Stimulated activated CD4-positive, alpha-beta T cell treated with anti-CD3 and anti-CD28 coated beads, TNF-alpha, amount 100 ng/mL, for 4 hours (primary cell): ENCODE measurements at places on chromosomes 5 and 9.

DNA sequence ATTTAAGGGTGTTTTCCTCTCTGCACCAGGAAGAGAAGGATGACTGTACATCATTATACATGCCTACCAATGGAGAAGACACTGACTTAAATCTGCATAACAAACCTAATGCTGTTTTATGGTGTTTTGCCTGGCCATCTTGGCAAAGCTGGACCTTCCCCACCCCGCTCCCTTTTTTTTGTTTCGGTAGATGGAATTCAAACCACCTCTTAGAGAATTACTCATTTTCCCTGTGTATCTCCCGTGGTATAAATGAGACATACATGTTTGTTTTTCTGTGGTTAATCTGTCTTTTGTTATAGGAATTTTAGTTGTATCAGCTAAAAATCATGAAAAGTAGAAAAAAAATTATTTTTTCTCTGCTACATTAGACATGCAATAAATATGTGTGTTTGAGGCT, 28.8 kb downstream of the IL12B start:
- DNase-seq = no peak

GRCh38 chr5:157335534-157336422, 69.9 kb downstream of the CYFIP2 start:
- DNase-seq = no peak

DNA sequence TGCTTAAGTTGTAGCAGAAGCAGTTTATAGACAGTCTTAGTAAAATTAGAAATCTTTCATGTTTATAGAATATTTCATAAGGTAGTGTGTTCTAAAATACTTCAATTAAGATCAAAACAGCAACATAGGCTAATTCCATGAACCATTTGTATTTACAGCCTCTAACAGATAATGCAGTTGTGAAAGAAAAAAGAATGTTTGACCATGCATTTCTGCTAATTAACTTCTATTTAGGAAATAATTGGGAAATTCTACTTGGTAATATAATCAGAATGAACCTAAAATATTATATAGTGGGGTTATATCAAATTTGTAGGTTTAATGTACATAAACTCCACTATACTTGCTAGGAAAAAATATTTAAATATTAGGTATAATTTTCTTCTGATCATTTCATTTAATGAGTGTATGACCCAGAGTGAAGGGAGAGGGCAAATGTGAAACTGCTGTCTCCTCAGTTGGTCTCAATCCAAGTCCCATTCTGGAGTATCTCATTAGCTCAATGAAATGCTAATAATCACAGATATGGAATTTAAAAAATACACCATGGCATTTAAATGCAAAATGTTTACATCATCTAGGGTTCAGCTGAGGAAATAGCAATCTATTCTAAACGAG, 34.9 kb downstream of the ALDH1A1 start:
- DNase-seq = no peak

- DNase-seq = no peak
Observed at GRCh38 chr9:8374471-8374870, 574.9 kb upstream of the DMAC1 start.

DNA sequence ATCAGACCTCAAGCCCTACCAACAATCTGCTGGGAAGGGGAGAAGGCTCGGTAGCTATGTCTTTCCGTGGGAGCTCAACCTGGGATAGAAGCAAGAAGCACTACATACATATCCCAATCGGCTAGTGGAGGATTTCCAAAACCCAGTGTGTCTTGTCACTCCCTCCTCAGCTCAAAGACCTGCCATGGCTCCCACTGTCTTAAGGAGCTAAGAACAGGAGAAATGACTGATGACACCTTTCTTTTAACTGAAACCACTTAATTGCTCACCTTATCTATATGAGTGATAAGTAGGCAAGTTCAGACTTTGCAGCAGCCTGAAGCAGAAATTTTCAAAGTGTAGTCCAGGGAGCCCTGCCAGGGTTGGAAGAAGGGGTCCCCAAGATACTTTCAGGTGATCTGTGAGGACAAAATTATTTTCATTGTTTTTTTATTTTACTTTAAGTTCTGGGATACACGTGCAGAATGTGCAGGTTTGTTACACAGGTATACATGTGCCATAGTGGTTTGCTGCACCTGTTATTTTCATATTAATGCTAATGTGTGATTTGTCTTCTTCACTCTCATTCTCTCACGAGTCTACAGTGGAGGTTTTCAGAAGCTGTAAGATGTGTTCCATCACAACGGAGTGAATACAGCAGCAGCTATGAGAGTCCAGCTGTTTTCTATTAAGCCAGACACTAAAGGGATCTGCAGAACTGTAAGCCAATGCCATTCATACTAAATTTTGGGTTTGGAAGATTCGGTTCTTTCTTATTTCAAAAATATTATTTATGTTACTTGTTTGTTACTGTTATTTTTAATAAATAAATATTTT, 41.4 kb downstream of the PAX5 start:
- DNase-seq = no peak

DNA sequence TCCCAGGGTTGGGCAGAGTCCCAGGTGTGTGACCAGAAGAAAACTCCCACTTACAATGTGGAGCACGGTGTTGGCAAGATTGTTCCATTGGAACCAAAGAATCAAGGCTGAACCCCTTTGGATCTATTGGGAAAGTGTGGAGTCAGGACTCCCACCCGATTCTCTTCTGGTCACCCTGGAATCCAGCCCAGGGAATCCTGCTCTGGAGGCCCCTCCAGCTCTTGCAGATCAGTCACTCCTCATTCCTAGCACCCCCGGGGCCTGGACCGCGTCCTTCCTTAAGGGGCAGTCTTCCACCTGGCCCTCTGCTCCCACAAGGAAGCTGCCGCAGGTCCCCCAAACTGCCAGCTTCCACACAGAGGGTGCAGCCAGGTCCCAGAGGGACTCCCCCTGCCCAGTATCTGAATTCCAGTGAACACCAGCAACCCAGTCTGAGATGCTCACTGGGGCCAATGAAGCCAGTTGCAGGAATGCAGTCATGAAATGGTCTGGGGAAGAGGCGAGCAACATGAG, 170.1 kb downstream of the GADD45G start:
- DNase-seq = no peak

- DNase-seq = no peak
Observed at GRCh38 chr5:161481922-161482321, 64.6 kb downstream of the GABRB2 start.

DNA sequence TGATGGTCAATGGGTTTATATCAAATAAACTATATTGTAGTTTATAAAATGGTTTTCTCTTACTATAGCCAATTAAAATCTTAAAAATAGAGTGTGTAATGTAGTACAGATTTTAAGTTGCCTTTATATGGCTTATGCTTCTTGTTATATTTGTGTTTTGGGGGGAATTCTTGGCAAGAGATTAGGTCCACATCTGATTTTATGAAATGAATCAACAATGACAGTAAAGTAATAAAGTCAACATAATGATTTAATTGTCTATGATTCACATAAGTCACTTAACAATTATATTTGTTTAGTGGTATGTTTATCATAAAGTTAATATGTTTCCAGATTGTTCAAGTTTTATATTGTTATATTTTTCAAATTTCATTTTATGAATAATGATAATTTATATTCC, 164.8 kb downstream of the COMMD10 start:
- no peak for DNase-seq

DNA sequence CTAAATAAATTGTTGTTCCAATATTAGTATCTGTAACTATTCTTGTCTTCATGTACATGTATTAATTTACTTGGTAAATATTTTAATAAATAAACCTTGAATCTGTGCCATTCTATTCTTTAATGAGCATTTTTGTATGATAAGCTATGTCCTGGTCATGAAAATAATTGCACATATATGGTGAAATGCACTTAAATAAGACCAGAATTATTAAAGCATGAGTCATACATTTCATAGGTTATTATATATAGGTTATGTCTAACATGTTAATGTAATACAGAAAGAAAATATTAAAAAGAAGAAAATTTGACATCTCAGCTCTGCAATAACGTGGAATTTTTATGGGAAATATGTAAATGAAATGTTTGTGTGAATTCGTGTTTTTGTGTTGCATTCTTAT, 1168.1 kb downstream of the TAF11L14 start:
- DNase-seq = no peak

DNA sequence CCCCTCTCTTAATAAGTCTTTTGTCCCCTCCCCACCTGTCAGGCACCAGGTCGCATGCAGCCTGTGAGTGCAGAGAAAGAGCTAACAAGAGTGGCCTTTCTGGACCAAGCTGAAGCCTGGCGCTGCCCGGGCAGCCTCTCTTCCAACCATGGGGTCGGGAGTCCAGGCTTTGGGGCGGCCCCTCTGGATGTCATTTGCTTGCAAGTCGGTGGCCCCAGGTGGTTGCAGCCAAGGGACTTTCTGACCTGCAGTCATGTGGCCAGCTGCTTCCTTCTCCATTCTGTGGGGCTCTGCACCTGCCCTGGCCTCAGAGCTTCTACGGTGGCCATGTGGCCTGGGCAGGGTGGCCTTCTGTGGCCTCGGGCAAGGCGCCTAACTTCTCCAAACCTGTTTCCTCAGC, 159.7 kb downstream of the DAB2IP start:
- no peak for DNase-seq

GRCh38 chr5:132411304-132412013, 41.9 kb downstream of the SLC22A5 start:
- DNase-seq = no peak

- DNase-seq = no peak
Observed at GRCh38 chr9:85863875-85864274, 77.1 kb upstream of the NAA35 start.

DNA sequence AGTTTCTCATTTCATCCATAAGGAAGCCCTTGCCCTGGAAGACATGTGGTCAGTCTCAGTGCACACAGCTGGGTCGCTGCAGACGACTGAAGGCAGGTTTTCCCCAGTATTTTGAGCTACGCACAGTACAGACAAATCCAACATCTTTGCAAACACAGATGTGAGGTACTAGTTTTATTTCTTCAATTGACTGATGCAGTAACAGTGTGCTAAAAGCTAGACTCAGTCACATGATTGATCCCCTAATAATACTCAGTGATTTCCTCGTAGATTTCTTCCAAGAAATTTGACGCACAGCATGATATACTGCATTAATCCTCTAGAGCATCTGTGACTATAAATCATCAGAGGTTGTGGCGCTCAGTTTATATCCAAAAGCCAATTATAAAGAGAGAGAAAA, 346.1 kb downstream of the DIRAS2 start:
- no peak for DNase-seq

- no peak for DNase-seq
Observed at GRCh38 chr5:81895307-81895706, 76.5 kb upstream of the ATG10 start.

DNA sequence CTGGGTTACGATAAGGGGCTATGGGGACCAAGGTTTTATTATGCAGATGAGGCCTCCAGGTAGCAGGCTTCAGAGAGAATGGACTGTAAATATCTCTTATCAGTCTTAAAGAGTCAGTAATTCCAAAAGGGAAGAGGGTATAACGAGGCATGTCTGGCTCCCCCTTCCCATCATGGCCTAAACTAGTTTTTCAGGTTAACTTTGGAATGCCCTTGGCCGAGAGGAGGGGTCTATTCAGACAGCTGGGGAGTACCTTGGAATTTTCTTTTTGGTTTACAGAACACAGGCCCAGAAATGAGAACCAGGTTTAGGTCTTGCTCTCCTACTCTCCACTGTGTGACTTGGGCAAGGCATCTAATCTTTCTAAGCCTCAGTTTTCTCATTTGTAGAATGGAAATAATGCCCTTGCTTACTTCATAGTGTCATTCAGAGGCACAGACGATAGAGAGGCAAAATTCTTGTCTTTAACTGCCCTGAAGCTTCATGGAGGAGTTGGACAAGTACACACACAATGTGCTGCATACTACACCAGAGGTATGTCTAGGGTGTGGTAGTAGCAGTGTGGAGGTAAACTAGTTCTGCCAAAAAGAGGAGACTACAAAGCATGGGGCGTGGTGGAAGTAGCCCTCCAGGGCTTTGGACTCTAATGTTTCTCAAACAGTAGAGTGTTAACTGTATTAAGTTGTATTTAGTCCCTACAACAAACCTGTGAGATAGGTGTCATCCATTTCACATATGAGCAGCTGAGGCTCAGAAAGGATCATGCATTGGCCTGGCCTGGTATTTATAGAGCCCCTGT, 45.5 kb downstream of the IRF1 start:
- no peak for DNase-seq

DNA sequence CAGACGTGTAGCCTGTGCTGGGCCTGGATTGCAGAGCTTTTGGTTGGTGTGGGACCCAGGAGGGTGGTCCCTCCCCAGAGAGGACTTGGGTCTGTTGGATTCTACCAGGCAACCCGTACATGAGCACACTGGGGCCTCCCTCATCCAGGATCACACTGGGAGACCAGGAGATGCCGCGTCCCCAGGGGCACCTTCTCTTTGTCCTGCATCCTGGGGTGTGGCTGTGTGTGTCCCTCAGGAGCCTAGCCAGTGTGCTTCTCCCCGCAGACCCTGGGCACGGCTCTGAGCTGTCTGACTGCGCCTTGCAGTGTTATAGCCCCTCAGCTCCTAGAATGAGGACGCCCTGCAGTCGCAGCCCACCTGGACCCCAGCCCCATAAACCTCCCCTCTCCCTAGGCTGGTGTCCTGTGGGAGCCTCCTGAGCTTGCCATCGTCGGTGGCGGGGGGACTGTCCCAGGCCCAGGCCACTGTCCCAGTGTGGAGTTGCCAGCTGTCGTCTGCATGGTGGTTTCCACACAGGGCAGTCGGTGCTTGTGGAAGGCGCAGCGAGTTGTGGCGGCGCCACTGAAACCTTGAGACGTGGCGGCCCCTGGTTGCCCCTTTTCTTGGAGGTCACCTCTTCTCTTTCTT, 27.6 kb downstream of the CEP72 start:
- DNase-seq = no peak

DNA sequence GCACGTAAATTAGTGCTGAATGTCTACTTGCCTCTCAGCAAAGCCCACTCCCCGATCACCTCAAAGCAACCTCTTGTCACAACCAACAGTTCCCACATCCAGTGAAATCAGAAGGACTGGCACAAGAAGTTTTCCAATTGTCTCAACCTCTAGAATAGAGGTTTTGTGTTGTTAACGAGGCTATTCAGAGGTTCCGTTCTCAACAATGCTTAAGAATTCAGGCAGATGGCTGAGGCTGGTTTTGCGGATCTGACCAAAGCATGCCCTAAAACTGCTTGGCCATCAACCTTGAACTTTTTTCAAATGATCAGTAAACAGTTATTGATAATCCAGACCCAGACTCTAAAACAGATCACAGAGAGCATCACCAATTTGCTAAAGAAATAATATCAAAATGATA, 52.9 kb downstream of the MAPKAP1 start:
- DNase-seq = no peak

GRCh38 chr5:97418462-97418861, 235.4 kb upstream of the RIOK2 start:
- DNase-seq = no peak

GRCh38 chr5:95881833-95882232, 59.3 kb upstream of the GLRX start:
- DNase-seq = no peak

DNA sequence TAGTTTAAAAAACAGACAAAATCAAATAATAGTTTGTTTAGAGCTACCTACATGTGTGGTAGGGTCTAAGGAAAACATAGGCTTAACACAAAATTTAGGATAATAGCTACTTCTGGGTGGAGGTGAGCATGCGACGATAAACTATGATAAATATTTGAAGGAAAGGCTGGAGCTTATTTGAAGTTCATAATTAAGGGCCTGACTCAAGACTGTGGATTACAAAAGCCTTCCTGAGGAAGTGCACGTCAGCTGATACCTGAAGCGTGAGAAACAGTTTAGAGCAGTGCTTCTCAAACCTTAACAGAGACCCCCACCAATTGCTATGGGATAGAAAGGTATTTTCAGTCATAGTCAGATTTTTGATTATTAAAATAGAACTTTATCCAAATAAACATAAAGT, 20.4 kb upstream of the UBLCP1 start:
- DNase-seq = no peak
